Stimulated activated CD8-positive, alpha-beta memory T cell treated with anti-CD3 and anti-CD28 coated beads, Interleukin-7, amount 100 ng/mL, for 1 hour (primary cell): ENCODE measurements at places on chromosomes 5 and 9.

GRCh38 chr5:139848508-139849100 is 53.0 kb downstream of the PSD2 start:
- DNase-seq: no peak

GRCh38 chr5:131635684-131636572 is 899 bp upstream of the RAPGEF6 start:
- DNase-seq: no peak

- DNase-seq: no peak
These were observed 44.0 kb upstream of the XPA start for GRCh38 chr9:97740848-97741821.

- DNase-seq: no peak
These were observed 353.3 kb upstream of the CLINT1 start for GRCh38 chr5:158212237-158212636.

DNA sequence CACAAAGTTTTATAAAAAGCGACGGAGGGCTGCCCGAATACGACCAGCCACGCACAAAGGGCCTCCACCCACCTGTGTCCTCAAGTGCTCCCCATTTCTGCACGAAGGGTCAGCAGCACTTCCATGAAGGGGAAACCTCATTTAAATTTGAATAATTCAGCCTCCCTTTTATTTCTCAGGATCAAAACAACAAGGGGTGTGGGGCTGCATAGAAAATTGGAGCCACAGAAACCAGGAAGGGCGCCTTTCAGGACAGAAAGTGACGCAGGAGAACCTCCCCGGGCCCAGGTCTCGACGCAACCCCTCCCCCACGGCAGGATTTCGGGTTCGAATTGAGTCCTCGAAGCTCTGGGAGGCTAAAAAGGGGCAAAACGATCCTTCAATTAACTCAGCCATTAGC is 2.1 kb downstream of the NRARP start:
- no peak for DNase-seq

DNA sequence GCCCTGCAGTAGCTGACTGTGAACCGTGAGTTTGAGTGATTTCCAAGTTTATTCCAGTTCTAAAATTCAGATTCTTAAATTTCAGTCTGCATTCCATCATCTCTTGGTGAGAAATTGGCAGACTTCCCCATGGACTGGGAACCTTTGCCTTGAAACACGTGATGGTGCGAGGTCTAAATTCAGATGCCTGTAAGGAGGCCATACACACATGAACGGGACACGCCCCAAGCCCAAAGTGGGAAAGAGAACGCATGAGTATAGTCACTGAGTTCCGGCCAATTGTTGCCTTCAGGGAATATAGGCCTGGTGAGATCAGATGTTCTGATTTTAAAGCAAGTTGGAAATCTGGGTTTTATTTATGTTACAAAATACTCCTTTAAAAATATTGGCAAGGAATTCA is 1084.4 kb upstream of the WWC1 start:
- DNase-seq: no peak

DNA sequence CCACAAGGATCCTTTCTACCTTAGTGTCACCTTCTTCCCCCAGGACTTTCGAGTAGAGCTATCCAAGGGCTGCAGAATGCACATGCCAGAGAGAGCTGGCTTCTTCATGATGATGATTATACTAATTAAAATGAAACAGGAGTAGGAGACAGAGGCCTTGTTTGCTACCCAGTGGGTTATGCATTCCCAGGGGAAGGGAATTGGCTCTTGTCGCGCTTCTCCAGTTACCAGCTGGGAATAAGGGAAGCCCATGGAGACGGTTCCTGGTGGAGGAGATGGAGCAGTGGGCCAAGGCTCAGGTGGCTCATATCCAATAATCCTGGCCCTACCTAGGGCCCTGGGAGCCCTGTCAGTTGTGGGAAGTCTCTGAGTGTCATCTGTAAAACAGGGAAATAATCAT is 65.1 kb downstream of the WWC1 start:
- DNase-seq: no peak

- no peak for DNase-seq
These were observed 96.7 kb upstream of the SEMA6A start for GRCh38 chr5:116671211-116671736.
